ENCODE measurements at places on chromosomes 2 and 18.

GRCh38 chr2:937530-937929 lies 13.1 kb upstream of the SNTG2 start:
- peak; percentile 75 for DNase-seq

- DNase-seq: no peak
Measured at GRCh38 chr2:28977176-28977875, 3.8 kb upstream of the TOGARAM2 start.

DNA sequence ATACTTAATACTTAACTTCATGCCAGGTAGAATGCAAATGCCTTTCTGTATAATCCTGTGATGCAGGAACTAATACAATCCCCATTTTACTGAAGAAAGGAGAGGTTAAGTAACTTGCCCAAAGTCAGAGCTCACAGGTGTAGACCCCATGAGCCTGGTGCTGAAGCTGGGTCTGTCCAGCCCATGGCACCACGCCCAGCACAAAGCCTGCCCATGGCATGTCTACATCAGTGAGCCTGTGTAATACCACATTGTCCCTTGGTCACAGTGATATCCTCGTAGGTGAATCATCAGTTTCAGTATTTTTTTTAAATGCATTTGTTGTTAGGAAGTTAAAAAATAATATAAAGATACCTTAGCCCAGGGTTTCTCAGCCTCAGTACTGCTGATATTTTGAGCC lies 69.9 kb upstream of the MCFD2 start:
- peak; percentile 58 for DNase-seq

DNA sequence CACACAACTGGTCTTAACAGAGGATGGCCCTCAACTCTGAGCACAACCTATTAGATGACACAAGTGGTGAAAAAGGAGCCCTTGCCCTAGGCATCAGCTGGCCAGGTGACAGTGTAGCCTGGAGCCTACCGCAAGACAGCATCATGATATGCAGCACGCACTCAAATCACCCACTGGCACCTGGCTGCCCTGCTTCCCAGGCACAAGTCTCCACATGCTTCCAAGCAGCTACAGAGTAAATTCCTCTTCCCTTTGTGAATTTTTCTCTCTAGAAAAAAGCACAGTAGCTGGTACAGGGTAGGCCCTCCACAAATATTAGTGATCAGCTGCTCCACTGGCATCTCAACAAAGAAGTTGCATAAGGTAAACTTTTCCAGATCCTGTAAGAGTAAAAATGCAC lies 6.0 kb downstream of the FBXO15 start:
- DNase-seq: no peak

DNA sequence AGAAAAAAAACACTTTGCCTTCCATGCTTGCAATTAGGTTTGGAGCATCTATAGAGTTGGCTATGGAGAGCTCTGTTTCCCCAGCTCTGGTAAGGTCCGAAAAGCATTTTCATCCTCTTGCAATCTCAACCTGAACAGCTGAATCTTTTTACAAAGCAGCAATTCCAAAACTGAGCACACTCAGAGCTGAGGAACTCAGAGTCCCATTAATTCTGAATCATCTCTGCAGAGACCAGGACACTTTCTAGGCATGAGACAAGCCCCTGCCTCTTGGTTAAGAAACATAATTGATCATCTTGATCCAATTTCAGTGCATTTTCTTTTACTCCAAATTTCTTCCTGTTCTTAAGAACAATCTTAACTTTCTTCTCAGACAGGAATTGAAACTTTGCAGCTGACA lies 4.2 kb downstream of the CNGA3 start:
- no peak for DNase-seq

GRCh38 chr18:62717925-62718800 lies 2.8 kb downstream of the PHLPP1 start:
- no peak for DNase-seq

DNA sequence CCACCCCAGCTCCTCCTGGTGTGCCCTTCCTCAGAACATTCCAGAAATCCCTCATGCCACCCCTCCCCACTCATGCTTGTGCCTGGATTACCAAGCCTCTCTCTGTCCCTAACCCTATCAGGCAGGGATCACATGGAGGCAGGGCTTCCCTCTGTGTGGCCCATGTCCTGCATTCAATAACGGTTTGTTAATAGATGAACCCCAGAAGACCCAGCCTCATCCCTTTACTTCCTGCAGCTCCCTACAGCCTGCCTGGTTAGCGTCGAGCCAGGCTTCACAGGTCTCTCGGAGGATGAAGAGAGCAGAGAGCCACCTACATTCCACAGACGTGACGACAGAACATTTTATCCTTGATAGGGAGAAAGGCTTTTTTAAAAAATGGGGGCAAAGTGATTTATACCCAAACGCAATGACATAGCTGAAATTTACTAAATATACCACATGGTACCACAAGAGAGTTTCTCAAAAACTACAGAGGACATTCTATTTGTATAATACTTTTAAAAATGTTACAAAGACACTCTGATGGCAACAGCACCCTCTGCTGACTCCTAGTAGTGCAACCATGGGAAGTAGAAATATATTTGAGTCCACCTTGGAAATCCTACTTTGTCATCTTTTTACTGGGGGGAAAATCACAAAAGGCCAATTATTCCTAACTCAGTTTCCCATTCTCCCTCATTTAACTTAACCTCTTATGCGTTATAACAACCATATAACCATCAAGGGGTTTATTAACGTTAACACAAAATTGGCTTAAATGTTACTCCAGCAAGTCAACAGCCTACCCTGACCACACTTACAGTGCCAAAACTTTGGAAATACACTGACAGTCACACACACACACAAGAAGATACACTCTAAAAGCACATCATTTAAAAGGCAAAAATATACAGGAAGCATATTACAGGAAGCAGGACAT lies 30.7 kb downstream of the FBXO15 start:
- DNase-seq: peak; percentile 27

DNA sequence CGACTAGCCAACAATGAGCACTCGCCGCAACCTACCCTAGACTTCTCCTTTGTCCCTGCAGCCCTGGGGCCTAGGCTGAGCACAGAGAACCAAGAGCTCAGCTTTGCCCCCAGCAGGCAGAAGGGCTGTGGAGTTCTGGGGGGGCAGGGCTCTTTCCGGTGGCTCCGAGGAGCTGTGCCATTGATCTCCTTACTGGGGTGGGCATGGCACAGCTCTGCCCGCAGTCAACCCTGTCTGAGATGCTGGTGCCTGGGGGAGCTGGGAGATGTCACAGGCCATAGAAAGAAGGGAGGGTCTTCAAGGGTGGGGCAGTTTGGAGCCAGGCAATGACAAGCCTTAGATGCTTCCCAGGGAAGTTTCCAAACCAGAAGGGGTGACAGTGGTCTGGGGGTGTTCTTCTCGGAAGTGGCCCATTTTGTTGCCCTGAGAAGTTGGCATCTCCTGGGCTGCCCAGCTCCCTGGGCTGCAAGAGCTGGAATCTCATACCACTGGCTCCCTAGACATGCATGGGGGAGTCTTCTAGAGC lies 14.1 kb upstream of the GPR55 start:
- no peak for DNase-seq

- no peak for DNase-seq
Measured at GRCh38 chr2:3823748-3824147, 120.4 kb downstream of the DCDC2C start.

DNA sequence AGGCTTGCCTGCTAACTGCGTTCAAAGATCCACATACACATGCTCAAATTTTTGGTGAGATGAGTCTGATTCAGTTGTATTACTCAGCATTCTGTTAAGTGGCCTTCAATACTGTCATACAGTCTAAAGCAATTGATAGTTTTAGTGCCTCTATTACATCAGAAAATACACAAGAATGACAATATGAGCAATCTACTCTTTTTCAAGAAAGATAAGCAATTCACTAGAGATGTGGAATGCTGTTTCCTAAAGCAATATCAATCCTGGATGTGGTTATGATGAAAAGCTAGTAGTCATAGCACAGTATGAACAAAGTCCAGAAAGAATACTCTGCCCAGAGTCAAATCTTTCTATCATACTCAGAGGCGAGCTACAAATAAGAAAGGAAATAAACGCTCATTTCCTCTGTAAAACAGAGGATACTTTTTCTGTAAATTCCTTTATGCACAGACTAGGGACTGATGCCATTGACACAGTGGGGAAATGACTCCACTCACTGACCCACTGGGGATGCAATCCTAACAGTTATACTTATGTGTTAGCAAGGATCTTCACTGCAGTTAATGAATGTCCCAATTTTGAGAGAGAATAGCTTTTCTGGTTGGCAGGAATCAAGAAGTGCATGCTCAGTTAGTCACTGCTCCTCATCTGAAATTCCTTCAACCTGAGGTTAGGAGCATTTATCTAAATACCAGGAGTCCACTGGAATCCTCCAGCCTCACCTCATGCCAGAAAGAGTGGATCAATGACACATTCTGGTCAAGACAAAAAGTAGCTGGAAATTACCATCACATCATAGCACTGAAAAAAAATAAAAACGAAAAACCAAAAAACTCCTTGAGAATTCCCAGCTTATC lies 83.3 kb downstream of the PDE11A start:
- peak; percentile 4 for DNase-seq

DNA sequence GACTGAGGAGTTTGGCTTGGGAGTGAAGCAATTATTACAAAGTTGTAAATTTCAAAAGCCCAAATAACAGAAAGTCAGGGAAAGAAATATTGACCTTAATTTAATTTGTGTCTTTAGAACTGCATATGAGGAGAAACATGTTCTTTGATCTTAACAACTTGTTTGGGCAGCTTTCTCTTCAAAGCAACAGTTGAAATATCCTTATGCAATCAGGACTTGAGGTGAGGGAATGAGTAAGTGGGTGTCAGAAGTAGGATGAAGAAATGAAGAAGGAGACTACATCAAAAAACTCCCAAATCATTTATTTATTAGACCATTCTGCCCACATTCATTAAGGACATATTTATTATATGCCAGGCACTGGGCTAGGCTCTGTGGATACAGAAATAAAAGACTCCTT lies 129.4 kb downstream of the GCA start:
- DNase-seq: no peak

DNA sequence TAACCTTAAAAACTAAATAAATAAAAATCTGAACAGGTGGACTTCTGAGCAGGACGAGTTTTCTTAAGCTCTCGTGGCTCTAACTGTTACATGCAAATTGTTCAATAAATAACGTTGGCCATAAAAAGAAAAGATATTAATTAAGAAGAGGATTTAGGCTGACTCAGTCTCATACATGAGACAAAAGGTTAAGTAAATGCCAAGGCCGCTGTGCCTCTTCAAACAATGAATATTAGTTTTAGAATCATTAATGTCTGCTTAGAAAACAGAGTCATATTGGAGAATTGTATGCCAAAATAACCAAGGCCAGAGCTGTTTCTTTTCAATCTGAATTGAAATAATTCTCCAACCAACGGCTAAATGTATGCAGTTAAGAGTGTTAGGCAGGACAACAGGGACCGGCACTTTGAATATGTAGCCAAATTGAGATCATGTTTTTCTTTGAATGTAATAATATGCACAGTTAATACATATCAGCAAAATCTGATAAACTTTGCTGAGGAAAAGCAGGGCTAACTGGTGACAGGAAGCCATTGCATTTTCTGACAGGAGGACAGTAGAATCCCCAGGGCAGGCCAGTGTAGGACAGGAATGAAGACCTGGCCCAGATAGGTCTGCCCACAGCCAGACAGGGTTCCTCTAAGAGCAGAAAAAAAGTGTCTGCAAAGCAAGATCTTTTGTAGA lies 1041.4 kb upstream of the FANCL start:
- no peak for DNase-seq

GRCh38 chr2:112646791-112647689 lies 1.3 kb downstream of the SLC20A1 start:
- peak; percentile 26 for DNase-seq

GRCh38 chr2:54204476-54204875 lies 51.6 kb downstream of the TSPYL6 start:
- no peak for DNase-seq

DNA sequence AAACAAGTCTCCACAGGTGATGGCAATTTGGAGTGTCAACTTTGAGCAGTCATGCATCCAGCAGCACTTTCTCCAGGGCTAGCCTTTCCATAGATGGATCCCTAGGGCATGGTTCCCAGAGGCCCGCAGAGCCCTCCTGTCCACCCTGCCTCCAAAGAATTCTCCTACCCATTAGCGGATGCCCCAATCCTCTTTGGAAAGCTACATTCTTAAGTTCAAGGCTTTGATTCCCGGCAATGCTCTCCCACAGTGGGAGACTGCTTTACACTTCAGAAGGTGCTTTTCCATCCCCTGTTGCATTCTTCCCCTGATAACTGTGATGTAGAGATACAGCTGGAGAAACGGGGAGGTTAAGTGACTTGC lies 61.3 kb downstream of the ACAA2 start:
- no peak for DNase-seq

- no peak for DNase-seq
Measured at GRCh38 chr2:33859811-33860461, 260.8 kb upstream of the FAM98A start.

- DNase-seq: no peak
Measured at GRCh38 chr2:150609831-150610582, 122.5 kb upstream of the RND3 start.

DNA sequence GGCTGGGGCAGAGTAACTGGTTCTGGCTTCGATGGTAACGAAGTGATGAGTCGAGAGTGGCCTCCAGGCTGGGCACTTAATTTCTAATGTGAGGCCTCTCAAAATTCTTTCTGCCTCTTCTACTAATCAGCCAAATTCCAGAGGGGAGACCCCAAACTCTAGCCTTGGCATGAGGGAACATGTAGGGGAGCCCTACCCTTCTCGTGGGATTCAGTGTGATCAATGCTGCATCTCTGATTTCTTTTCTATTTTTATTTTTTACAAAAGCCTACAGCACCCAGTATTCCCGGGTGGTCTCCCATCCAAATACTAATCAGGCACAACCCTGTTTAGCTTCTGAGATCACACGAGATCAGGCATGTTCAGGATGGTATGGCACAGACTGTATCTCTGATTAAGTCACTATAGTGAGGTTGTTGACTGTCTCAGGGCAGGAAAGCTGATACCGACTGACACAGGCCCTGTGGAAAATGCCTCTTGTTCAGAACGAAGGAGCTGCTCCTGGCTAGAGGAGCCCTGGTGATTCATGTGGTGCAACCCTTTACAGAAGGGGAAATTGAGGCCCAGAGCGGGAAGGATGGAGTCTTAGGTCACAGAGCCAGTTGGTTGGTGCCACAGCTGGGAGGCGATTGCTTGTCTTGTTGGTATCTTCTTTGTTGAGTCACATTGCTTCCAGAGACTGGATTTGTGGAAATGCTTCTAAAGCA lies 126.3 kb upstream of the HS6ST1 start:
- DNase-seq: no peak

GRCh38 chr2:45946023-45946422 lies 294.5 kb downstream of the PRKCE start:
- DNase-seq: peak; percentile 97

GRCh38 chr2:104858006-104858978 lies 4.4 kb downstream of the POU3F3 start:
- peak; percentile 25 for DNase-seq

DNA sequence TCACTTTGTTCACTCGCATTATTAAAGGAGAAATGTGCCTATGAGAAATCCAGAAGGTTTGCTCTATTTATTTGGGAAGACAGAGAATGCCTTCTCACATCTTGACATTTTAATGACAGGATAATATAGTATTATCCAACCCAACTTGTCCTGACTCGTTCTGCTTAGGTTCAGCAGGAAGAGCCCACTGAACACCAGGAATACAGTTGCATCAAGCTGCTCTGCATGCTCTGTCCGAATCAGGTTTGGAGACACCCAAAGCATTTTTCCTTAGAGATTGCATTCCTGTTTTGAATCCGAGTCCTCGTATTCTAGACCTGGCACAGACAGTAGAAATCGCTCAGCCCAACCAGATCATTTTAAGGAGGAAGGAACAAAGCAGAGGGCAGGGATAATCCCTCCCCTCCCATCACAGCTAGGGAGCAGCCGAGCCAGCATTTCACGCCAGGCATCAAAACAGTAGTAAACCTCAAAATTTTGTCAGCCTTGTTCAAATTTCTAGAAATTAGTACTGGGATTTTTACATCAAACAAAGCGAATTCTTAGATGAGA lies 837.4 kb upstream of the ID2 start:
- no peak for DNase-seq
